ENCODE measurements at places on chromosomes 3 and 15.

- DNase-seq, result no peak
Observed at GRCh38 chr3:94311651-94312050, 248.8 kb downstream of the NSUN3 start.

DNA sequence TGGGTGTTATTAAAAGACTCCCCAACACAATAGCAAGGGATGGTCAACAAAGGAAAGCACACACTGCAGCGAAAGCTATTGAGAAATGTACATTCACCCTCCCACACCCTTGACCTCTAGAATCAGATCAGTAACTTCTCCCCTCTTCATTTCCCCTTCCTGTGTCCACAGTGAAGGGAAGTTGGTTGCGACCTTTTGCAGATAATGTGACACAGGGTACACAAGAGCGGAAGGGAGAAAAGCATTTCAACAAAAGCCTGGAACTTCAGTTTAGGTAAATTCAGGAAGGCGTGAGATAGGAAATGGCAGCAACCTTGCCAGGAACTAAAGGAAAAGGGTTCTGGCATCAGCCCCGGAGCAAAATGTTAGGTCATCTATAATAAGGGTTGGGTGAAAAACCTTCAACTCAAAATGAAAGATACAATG is 899.8 kb downstream of the MCTP2 start:
- DNase-seq, result no peak

GRCh38 chr3:14976317-14976716 is 28.9 kb downstream of the NR2C2 start:
- no peak for DNase-seq

DNA sequence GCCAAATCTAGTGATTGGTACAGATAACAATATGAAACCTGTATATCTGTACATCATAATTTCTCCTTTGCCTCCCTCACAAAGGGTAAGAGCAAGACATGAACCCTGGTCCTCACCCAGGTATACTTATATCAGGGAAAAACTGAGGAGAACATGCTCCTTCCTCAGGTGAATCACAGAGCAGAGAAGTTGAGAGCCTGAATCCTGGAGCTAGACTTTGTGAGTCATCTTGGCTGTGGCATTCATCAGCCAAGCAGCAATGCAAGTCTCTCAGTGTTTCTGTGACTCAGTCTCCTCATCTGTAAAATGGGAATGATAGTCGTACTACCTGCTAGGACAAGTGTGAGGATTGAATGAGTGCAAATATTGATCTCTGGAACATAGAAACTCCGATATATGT is 165.7 kb upstream of the ADAMTS9 start:
- no peak for DNase-seq

- DNase-seq, result peak; percentile 23
Observed at GRCh38 chr3:58167431-58168351, 43.1 kb downstream of the DNASE1L3 start.

DNA sequence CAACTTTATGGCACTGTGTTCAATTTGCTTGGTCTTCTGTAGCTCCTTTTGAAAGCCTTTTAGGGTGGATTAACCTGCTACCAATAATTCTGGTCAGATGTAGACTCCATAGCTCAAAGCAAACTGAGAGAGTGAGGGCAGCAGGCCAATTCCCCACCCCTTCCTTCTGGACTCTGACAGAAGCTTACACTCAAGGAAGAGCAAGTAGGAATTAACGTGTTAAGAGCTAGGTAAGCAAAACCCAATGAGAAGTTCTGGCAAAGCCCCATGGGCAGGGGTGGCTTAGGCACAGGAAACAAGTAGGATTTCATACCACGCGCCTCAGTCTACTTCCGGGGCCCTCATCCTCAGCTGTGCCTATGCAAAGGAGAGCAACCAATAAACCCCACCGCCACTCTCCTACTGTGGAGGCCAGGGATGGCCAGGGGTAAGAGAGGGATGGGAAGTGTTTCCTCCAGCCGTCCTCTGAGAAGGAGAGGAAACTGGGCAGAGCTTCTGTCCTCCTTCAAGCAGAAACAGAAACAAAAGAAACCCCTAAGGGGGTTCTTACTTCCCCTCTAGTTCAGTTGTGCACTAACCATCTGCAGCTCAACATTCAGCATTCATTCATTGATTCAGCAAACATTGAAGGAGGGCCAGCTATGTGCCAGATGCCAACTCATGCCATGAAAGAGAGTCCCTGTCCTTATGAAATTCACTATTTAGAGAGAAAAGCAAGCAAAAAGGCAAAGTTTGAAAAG is 12.6 kb downstream of the CCR5 start:
- no peak for DNase-seq

DNA sequence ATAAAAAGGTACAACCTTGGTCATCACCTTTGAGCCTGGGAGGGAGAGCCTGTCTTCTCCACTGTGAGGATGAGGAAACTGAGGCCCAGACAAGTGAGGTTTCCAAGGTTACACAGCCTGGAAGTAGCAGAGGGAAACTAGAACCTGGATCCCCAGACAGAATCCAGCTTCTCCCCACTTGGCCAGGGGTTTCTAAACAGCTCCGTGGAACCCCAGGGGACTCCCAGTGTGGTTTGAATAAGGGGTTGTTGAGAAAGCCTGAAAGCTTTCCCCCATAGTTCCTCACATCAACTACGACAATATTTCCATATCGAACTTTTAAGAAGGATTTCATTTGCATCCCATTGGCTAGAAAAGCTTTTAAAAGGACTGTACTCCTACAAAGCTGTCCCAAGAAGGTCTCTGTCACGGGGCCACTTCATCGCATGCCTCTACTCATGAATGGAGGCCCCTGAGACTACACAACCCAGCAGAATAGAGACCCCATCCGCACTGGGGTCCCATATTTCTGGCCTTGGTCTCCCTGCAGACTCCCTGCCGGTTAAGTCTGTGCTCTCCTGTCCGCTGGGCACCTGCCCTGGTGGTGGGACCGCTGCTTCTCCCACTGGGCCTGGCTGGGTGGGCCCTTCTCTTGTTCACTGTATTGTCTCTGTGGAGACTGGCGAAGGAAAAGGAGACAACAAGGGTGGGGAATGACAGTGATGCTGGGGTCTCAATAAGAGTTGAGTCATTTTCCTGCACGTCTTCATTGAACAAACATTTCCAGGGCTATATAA is 178.5 kb downstream of the SMAD6 start:
- no peak for DNase-seq

GRCh38 chr3:126213379-126214028 is 33.1 kb upstream of the ALDH1L1 start:
- no peak for DNase-seq

DNA sequence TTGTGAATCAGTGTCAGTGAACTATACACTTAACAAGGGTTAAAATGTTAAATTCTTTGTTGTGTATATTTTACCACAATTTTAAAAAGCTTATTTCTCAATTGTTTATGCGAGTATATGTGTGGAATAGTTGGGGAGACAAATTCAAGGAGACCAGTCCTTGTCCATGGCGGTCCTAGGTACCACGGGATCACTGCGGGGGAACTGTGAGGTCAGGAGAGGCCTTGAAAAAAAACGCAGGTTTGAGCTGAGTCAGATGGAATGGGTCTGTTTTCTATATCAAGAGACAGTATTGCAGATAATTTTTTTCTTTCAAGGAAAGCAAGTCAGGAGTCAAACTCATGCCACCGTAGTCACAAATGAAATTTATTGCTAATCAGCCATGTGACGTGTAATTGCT is 18.5 kb downstream of the IGF1R start:
- DNase-seq, result no peak

- DNase-seq, result no peak
Observed at GRCh38 chr3:188946351-188947240, 225.2 kb upstream of the TPRG1 start.

GRCh38 chr15:67256051-67256450 is 1.5 kb downstream of the IQCH start:
- no peak for DNase-seq

- DNase-seq, result no peak
Observed at GRCh38 chr3:11551036-11551435, 92.7 kb downstream of the VGLL4 start.

DNA sequence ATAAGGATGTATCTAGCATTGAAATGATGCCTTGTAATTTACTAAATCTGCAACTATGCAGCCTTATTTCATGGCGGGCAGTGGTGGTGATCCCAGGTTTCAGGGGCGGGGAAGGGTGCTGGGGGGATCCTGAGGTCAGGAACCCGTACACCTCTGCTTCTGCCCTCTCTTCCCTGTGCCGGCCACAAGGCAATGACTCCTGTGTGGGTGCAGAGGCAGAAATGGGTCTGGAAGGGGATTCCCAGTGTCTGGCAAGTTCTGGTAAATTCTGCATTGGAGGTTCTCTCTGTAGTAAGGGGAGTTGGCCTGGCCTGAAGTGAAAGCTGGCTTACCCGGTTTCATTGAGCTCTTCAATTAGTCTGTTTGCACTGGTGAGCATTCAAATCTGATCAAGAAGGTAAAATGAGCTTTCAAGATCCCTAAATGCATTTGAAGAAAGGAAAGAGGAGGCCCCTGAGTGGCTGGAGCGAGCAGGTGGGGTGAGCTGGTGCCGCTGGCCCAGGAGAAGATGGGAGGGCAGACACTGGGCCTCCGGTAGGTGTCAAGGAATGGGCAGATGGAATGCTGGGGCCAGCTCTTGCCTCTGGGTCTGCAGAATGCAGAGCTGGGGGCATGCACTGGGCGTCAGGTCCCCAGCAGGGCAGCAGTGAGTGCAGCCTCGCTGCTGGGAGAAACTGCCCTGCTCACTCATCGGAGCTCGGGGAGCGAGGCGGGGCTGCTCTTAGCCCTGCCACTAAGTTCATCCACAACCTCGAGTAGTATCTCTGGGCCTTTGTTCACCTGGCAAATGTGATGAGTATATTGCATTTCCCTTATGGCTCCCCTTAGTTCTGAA is 13.7 kb downstream of the NRROS start:
- no peak for DNase-seq

DNA sequence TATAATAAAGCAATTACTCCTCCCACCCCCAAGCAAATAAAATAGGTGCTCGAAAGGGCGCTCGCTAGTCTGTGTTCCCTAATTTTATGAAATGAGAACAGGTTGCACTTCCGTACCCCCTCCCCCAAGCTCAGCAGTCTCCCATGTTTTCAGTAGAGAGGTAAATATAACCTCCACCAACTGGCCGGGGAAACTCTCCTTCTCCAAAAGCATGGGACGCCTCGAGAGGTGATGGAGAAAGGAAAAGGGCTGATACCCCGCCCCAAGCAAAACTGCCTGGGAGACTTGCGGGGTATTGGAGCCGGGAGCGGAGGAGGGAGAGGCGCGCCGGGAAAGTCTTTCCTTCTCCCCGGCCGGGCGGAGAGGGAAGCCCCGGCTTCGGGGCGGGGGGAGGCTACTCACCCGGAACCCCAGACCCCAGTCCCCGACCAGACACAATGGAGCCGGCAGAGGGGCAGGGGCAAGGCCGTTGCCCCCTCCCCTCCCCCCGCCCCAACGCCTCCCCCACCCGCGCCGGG is 605 bp downstream of the DCUN1D1 start:
- DNase-seq, result no peak

DNA sequence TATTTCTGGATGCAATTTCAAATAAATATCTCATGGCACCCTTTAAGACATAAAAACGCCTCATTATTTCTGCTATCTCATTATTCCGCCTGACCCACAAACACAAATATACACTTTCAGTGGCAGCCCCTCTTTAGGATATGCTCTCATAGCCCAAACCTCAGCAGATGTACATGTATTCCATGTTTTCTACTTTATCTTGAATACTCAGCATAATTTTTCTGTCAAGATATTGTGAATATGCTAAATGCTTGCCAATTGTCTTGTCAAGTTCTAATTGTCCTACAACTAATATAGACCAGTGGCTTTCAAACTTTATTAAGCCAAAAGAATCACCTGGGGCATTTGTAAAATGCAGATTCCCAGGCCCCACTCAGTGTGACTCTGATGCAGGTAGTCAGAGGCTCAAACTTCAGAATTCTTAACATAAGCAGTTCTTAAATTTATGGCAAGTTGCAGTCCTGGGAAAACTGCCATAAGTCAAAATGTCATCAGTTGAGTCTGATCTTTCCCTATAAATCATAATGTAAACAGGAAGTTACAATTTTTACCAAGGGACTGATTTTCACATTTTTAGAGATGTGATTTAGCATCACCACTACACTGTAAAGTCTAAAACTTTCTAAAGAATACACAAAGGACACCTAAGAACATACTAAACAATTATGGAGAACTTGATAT is 135.1 kb downstream of the TBL1XR1 start:
- no peak for DNase-seq

DNA sequence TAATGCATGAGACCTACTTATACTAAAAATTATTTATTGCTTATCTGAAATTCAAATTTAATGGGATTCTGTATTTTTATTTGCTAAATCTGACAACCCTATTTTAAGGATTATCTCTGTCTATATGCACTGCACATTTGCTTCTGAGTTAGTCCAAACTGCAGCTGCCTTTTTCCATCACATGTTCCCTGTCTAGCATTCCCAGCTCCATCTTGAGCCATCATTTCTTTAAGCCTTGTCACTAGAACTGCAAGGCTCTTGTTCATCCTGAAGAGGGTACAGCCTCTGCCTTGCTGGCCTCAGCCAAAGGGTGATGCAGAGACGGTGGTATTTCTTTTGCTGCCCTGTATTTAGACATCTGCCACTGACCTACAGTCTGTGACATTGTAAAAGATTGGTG is 125.8 kb upstream of the STT3B start:
- DNase-seq, result no peak

GRCh38 chr3:30659270-30660130 is 53.1 kb downstream of the TGFBR2 start:
- DNase-seq, result no peak

- DNase-seq, result no peak
Observed at GRCh38 chr3:182636646-182637045, 156.7 kb upstream of the ATP11B start.

- no peak for DNase-seq
Observed at GRCh38 chr3:66457252-66457651, 43.6 kb downstream of the LRIG1 start.

GRCh38 chr3:152346740-152347139 is 78.0 kb downstream of the MBNL1 start:
- no peak for DNase-seq

DNA sequence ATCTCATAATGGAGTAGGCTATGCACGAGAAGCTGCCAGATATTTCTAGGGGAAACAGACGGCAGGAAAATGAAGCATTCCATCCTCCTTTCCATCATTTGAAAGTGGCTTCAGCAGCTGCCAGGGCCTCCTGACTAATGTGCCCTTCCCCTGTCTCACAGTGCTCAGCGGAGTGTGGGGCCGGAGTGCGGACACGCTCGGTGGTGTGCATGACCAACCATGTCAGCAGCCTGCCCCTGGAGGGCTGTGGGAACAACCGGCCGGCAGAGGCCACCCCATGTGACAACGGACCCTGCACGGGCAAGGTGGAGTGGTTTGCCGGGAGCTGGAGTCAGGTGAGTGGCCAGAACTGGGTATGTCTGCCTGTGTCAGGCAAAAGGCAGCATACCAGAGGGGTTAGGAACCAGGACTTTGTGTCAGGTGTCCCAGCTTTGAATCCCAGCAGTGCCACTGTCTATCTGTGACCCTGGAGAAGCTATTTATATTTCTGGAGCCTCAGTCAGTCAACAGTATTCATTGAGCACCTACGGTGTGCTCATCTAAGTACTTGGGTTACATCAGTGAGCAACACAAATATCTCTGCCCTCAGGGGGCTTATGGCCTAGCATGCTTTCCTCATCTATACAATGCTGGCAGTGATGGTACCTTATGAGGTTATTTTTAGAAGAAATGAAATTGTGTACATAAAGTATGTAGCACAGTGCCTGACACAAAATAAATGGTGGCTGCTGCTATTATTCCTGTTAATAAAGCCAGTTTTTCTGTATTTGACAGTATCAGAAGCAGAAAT is 52.4 kb upstream of the NR2E3 start:
- no peak for DNase-seq

- DNase-seq, result no peak
Observed at GRCh38 chr3:160401291-160402095, 2.0 kb downstream of the SMC4 start.

GRCh38 chr3:168002786-168003368 is 92.8 kb downstream of the GOLIM4 start:
- no peak for DNase-seq
